ENCODE measurements at places on chromosomes 3 and 15. TPM values are rescaled to one million over a fixed set of nuclear protein-coding genes. Genes with fewer than 3 reads are reported as not detected.
A peak's percentile ranks its signal among the peaks of the same experiment; 100 is the strongest.

- no peaks in the 10 kb centered on the region for H3K27me3 ChIP-seq
- no peak overlapping the region for H3K4me3 ChIP-seq
- H3K4me1 ChIP-seq: no peaks in the 10 kb centered on the region
Observed at GRCh38 chr15:32767236-32767635, 49.4 kb downstream of the GREM1 start.

DNA sequence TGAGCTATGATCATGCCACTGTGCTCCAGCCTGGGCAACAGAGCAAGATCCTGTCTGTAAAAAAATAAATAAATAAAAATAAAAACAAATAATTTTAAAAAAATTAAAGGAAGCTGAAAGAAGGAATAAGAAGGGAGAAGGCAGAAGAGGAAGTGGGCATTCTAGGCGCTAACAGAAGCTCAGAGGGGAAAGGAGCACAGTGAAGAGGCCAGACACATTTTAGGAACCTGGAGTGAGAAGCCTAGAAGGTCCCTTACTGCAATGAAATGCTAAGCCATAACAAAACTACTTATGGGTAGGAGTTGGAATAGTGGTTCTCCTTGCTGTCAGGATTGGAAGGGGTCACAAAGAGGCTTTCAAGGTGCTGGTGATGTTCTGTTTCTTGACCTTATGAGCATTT lies 64.0 kb downstream of the ITGB5 start:
- peaks cover 47% of the 10 kb centered on the region for H3K4me1 ChIP-seq
- no peaks in the 10 kb centered on the region for H3K27me3 ChIP-seq
- no peak overlapping the region for H3K27ac ChIP-seq
- peaks cover 43% of the 10 kb centered on the region for H3K36me3 ChIP-seq
- DNase-seq: no peak

DNA sequence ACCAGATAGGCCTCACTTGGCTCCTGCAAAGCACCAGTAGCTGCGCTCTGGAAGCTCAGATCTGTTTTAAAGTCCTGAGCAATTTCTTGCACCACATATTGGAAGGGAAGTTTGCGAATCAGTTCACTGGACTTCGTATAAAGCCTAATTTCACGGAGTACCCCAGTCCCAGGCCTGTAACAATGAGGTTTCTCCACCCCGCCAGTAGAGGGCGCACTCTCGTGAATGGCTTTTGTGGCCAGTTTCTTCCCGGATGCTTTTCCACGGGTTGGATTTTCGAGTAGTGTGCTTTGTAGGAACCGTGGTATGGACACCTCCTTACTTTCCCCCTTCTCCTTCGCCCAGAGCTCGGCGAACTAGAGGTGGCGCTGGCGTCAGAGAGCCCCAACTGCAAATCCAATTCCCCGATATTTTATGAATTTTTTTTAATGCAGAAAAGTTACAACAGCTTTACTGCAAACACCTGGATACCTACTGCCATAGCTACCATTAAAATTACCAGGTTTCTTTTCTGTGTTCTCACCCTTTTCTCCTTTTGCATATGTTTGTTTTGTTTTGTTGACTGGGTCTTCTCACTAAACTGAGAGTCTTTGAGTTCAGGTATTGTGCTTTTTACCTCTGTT lies 13.3 kb downstream of the RARB start:
- peaks cover 10% of the 10 kb centered on the region for H3K4me1 ChIP-seq
- H3K36me3 ChIP-seq: no peaks in the 10 kb centered on the region
- no peak overlapping the region for H3K4me3 ChIP-seq
- no peak overlapping the region for H3K27ac ChIP-seq
- DNase-seq: peak; percentile 68

DNA sequence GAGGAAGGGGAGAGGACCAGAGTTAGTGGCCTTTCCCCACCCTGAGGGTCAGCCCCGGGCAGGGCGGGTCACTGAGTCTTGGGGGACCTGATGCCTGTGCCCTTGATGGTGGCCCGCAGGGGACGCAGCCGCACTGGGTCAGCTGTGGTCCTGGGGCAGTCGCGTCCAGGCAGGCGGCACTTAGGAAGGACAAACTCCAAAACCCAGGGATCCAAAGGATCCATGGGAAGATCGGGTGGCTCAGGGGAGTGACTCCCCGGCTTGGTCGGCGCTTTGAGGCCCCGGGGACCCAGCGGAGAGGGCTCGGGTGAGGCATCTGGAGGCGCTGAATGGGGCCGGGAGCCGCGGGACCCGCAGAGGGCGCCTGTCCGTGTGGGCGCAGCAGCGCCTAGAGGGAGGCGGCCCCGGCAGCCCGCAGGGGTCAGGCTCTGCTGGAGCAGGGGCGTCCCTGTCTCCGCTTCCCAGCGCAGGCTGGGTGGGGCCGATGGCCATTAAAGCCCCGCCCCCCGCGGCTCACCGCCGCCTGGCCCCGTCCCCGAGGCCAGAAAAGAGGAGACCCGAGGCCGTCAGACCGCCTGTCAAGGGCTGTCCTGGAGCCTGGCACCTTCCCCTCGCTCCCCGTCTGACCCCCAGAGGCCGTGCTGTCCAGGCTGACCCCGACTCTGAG lies 17.5 kb downstream of the CIDEC start:
- peak overlapping the region; percentile 66 for H3K4me3 ChIP-seq
- H3K4me1 ChIP-seq: peaks cover 25% of the 10 kb centered on the region
- DNase-seq: peak; percentile 74
- no peak overlapping the region for H3K27ac ChIP-seq
- no peaks in the 10 kb centered on the region for H3K36me3 ChIP-seq

DNA sequence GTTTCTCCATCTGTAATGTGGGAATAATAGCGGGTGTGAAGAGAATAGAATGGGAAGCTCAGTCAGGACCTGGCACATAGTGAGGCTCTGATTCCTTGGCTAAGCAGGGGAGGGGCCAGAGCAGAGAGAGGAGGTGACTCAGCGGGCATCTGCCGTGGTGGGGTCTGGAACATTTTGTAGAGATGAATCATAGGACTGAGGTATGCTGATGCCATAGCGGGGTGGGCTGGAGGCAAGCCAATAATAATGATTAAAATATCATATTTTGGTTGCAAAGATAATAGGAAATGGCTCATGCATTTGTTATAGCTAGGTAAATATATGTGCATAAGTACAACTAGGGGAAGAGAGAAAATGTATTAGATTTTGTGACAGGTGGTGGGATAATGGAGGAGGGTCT lies 11.2 kb downstream of the TGM4 start:
- H3K27ac ChIP-seq: no peak overlapping the region
- no peaks in the 10 kb centered on the region for H3K27me3 ChIP-seq
- H3K4me1 ChIP-seq: peaks cover 33% of the 10 kb centered on the region

GRCh38 chr3:173045770-173046382 lies 95.2 kb downstream of the SPATA16 start:
- peaks cover 8% of the 10 kb centered on the region for H3K4me1 ChIP-seq
- H3K27me3 ChIP-seq: no peaks in the 10 kb centered on the region
- no peak overlapping the region for H3K27ac ChIP-seq
- H3K4me3 ChIP-seq: no peak overlapping the region
- no peak for DNase-seq
- no peaks in the 10 kb centered on the region for H3K36me3 ChIP-seq

GRCh38 chr3:192275741-192276355 lies 451.5 kb downstream of the FGF12 start:
- DNase-seq: no peak
- H3K4me3 ChIP-seq: no peak overlapping the region
- H3K4me1 ChIP-seq: peaks cover 28% of the 10 kb centered on the region

Gene ST8SIA2
- 2.9 TPM for total RNA-seq

Gene FAM227B
- 5.0 TPM for total RNA-seq

Gene NR2E3
- 0.57 TPM for total RNA-seq
